ENCODE measurements at places on chromosomes 7 and 10. TPM values are rescaled to one million over a fixed set of nuclear protein-coding genes. Genes with fewer than 3 reads are reported as not detected.

Gene PVRIG
- not detected for total RNA-seq

Gene HGF
- total RNA-seq = 51.1 TPM

Gene WAPL
- 47.2 TPM for total RNA-seq

Gene COL13A1
- total RNA-seq = 38.9 TPM

Gene CUBN
- 3.4 TPM for total RNA-seq

Gene GDF2
- not detected for total RNA-seq

Gene XRCC2
- 1.2 TPM for total RNA-seq

Gene SNCG
- 13.0 TPM for total RNA-seq

Measured in smooth muscle cell of the pulmonary artery (primary cell).